Kasumi-1 (cell line): ENCODE measurements at places on chromosomes 7 and 10.

DNA sequence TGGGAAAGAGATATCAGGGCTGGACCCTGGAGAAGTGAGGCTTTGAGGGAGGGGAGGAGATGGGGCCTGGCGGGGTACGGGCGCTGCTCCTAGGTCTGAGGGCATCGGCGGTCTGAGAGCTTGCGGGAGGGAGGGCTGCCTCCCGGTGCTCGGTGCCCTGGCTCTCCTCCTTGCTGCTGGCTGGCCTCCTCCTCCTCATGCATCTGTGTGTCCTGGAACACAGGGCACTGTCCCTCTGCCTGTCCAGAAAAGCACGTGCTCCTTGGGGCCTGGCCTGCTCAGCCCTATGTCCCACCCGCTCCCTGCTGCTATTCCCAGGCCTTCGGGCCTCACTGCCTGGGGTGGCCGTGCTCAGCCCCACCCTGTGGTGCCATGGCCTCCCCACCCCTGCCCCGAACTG, 166.9 kb downstream of the RNF216 start:
- no peak for DNase-seq

GRCh38 chr10:74084955-74085354, 65.7 kb downstream of the AP3M1 start:
- no peak for DNase-seq

- no peak for DNase-seq
Observed at GRCh38 chr7:144786522-144786921, 49.3 kb downstream of the TPK1 start.

GRCh38 chr10:50556237-50557120, 67.3 kb downstream of the SGMS1 start:
- no peak for DNase-seq

GRCh38 chr10:27794157-27794556, 48.5 kb upstream of the MKX start:
- DNase-seq: no peak

DNA sequence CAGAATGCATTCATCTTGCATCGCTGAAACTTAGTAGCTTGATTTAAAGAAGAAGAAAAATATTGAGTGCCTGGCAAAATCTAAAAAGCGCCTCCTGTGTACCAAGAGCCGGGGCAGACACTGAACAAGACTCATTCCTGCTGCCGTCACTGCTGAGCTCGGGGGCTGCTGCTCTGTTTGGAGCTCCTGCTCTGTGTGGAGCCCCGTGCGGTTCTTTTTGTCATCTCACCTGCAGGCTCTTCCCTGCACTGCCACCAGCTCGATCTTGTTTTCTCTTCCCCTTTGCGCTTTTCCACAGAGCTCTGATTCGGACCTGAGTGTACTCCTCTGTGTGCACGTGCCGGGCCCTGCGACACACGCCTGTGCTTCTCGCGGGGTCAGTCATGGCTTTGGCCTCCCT, 462.1 kb upstream of the DPP6 start:
- DNase-seq: no peak

- no peak for DNase-seq
Observed at GRCh38 chr10:78853864-78854263, 214.9 kb upstream of the ZMIZ1 start.

GRCh38 chr10:62681211-62681940, 123.1 kb upstream of the ADO start:
- DNase-seq: no peak

DNA sequence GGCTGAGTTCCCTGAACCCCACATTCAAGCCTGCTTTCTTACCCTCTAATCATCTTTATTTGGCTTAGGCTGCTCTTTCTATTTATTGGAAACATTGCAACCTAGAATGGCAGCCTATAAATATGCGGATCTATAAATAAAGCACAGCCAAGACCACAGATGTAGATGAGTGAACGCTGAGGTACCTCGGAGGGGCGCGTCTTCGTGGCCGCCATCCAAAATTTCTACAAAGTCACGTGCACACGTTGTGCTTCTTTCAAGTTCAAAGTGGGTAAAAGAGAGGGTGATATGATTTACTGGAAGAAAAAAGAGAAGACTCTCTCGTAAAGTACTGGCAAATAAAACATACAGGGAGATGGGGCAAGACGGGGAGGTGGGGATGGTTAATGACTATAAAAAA, 132.6 kb upstream of the RSU1 start:
- DNase-seq: no peak

GRCh38 chr10:133104963-133105640, 17.4 kb downstream of the ADGRA1 start:
- DNase-seq: no peak
